ENCODE measurements at places on chromosomes 6 and 20. TPM values are rescaled to one million over a fixed set of nuclear protein-coding genes. Genes with fewer than 3 reads are reported as not detected.

AAR2 gene
- 20.5 TPM for total RNA-seq

ANKRD66 gene
- not detected for total RNA-seq

CDSN gene
- total RNA-seq, result 0.11 TPM

MRAP2 gene
- not detected for total RNA-seq

DSP gene
- total RNA-seq, result 386 TPM

ACTR5 gene
- total RNA-seq, result 1.5 TPM

PEDS1 gene
- total RNA-seq, result 15.6 TPM

KCNK5 gene
- total RNA-seq, result 0.19 TPM

ID4 gene
- total RNA-seq, result 1.2 TPM
